HFFc6 (cell line): ENCODE measurements at places on chromosomes 5 and 9. TPM values are rescaled to one million over a fixed set of nuclear protein-coding genes. Genes with fewer than 3 reads are reported as not detected.
A peak's percentile ranks its signal among the peaks of the same experiment; 100 is the strongest.

The FBP2 gene
- not detected in 3 replicates for total RNA-seq

The CTXN3 gene
- not detected in 3 replicates for total RNA-seq

The ZDHHC11B gene
- total RNA-seq, result not detected in 3 replicates

The RELL2 gene
- 3.1 to 4.2 TPM (median 4.1 TPM) in 3 replicates for total RNA-seq

The CAPSL gene
- 0.19 TPM in 1 of 3 replicates, not detected in the others for total RNA-seq

The IL3 gene
- not detected in 3 replicates for total RNA-seq

- peaks cover 6% of the 10 kb centered on the region for H3K4me1 ChIP-seq
- peaks cover 7% of the 10 kb centered on the region for H3K27me3 ChIP-seq
- no peak for DNase-seq
- no peak overlapping the region for H3K27ac ChIP-seq
- no peaks in the 10 kb centered on the region for H3K36me3 ChIP-seq
These were observed 104.0 kb upstream of the BOD1 start for GRCh38 chr5:173720286-173720952.

- no peaks in the 10 kb centered on the region for H3K36me3 ChIP-seq
- no peak for DNase-seq
- peaks cover 9% of the 10 kb centered on the region for H3K27me3 ChIP-seq
- no peak overlapping the region for H3K4me3 ChIP-seq
These were observed 18.5 kb downstream of the SLC12A7 start for GRCh38 chr5:1093361-1093760.

GRCh38 chr5:173094012-173094661 is 38.0 kb downstream of the CREBRF start:
- DNase-seq, result peak; percentile 80
- H3K27ac ChIP-seq, result peak overlapping the region; percentile 40
- H3K4me3 ChIP-seq, result peak overlapping the region; percentile 53

GRCh38 chr5:5340206-5340729 is 82.2 kb upstream of the ICE1 start:
- H3K27me3 ChIP-seq, result peaks cover 3% of the 10 kb centered on the region
- no peaks in the 10 kb centered on the region for H3K36me3 ChIP-seq
- H3K27ac ChIP-seq, result peak overlapping the region; percentile 67
- peak overlapping the region; percentile 69 for H3K4me3 ChIP-seq

DNA sequence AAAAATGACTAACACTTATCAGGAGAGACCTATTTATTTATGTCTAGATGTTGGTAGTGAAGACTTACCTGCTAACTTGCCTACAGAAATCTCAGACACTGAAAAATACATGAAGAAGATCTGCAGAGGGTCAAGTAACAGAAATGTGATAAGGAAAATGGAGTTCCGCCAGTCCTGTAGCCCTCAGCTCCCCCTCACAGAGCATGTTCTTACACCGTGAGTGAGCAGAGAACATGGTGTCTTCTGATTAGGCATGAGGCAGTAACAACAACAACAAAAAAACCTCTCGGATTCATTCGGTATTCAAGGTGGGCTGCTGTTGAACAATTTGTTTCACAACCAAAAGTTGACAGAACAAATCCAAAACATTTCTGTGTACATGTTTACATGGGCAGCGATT is 162.0 kb upstream of the SNX2 start:
- no peak overlapping the region for H3K4me3 ChIP-seq
- H3K27ac ChIP-seq, result no peak overlapping the region

GRCh38 chr5:157857816-157858526 is 974 bp downstream of the CLINT1 start:
- H3K36me3 ChIP-seq, result peaks cover 5% of the 10 kb centered on the region; the same call in 1 of the 2 replicates
- H3K27me3 ChIP-seq, result no peaks in the 10 kb centered on the region
- H3K4me1 ChIP-seq, result peaks cover 47% of the 10 kb centered on the region
- H3K27ac ChIP-seq, result peak overlapping the region; percentile 92

GRCh38 chr9:102049586-102050246 is 311.3 kb upstream of the GRIN3A start:
- H3K27ac ChIP-seq, result no peak overlapping the region
- H3K36me3 ChIP-seq, result no peaks in the 10 kb centered on the region
- H3K4me3 ChIP-seq, result no peak overlapping the region
- no peaks in the 10 kb centered on the region for H3K27me3 ChIP-seq
- no peaks in the 10 kb centered on the region for H3K4me1 ChIP-seq

GRCh38 chr9:116927726-116928125 is 240.6 kb downstream of the TRIM32 start:
- no peaks in the 10 kb centered on the region; the same call in 1 of the 2 replicates for H3K27me3 ChIP-seq
- no peak for DNase-seq
- H3K27ac ChIP-seq, result no peak overlapping the region
- H3K4me3 ChIP-seq, result no peak overlapping the region

- H3K4me1 ChIP-seq, result peaks cover 31% of the 10 kb centered on the region
- no peak overlapping the region for H3K4me3 ChIP-seq
- H3K36me3 ChIP-seq, result 0 out of 2 replicates have a peak, but pooled peaks cover 4% of the 10 kb centered on the region
- H3K27ac ChIP-seq, result no peak overlapping the region
- peaks cover 4% of the 10 kb centered on the region; the same call in 1 of the 2 replicates for H3K27me3 ChIP-seq
These were observed 134.6 kb downstream of the RXRA start for GRCh38 chr9:134460896-134461295.

DNA sequence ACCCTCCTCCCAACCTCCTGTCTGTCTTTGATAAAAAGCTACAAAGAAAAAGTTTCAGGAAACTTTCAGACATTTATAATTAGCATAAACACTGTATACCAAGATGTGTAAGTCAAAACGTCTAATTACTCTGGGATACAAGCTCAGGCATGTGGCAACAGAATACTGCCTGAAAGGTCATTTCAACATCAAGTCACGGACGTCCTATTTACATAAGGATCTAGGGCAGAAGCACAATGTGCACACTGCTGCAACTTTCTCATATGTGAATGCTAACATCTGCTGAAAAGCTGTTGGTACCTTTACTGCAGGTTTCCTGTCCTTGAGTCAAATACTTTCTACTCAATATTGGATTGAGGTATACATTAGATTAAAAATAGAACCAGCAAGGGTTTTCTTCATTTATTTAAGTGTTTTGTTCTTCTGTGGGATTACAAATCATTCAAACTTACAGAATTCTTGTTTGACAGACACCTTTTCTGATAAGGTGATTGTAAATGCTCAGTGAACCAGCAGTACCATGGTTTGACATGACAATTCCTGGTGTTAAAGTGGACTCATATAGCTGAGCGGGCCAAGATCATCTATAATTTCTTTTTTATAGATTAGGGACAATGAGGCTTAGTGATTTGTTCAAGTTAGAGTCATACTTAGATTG is 36.8 kb downstream of the ELL2 start:
- H3K36me3 ChIP-seq, result peaks cover 79% of the 10 kb centered on the region
- no peak for DNase-seq
- H3K27ac ChIP-seq, result peak overlapping the region; percentile 58
- H3K4me3 ChIP-seq, result peak overlapping the region; percentile 15; the same call in 1 of the 2 replicates

- H3K4me3 ChIP-seq, result no peak overlapping the region
- DNase-seq, result no peak
- no peaks in the 10 kb centered on the region for H3K36me3 ChIP-seq
- no peaks in the 10 kb centered on the region; the same call in 1 of the 2 replicates for H3K27me3 ChIP-seq
- H3K4me1 ChIP-seq, result no peaks in the 10 kb centered on the region
These were observed 146.8 kb downstream of the EBF1 start for GRCh38 chr5:158952951-158953350.

GRCh38 chr9:91345978-91346377 is 15.7 kb downstream of the AUH start:
- H3K27ac ChIP-seq, result no peak overlapping the region
- H3K27me3 ChIP-seq, result no peaks in the 10 kb centered on the region; the same call in 1 of the 2 replicates
- no peak overlapping the region for H3K4me3 ChIP-seq
- peaks cover 16% of the 10 kb centered on the region for H3K4me1 ChIP-seq
- peaks cover 25% of the 10 kb centered on the region for H3K36me3 ChIP-seq

- H3K4me1 ChIP-seq, result peaks cover 23% of the 10 kb centered on the region
- no peak overlapping the region for H3K4me3 ChIP-seq
- no peaks in the 10 kb centered on the region; the same call in 1 of the 2 replicates for H3K27me3 ChIP-seq
- peaks cover 32% of the 10 kb centered on the region for H3K36me3 ChIP-seq
- DNase-seq, result no peak
- H3K27ac ChIP-seq, result no peak overlapping the region
These were observed 466.8 kb upstream of the TLE4 start for GRCh38 chr9:79104951-79105350.

DNA sequence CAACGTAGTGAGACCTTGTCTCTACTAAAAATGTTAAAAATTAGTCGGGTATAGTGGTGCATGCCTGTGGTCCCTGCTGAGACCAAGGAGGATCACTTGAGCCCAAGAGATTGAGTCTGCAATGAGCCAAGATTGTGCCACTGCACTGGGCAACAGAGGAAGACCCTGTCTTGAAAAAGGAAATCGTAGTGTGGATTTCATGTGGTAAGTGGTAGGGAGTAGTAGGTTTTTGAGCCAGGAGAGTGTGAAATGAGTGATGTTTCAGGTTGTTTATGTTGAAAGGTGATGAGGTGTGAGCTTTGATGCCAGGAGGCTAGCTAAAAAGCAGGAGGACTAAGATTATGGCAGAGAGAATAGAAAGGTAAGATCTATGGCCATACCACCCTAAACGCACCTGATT is 5.9 kb downstream of the MATR3 start:
- H3K27ac ChIP-seq, result peak overlapping the region; percentile 10; the same call in 1 of the 2 replicates
- no peak for DNase-seq
- H3K4me1 ChIP-seq, result peaks cover 71% of the 10 kb centered on the region
- peaks cover 23% of the 10 kb centered on the region for H3K36me3 ChIP-seq
- no peaks in the 10 kb centered on the region; the same call in 1 of the 2 replicates for H3K27me3 ChIP-seq

DNA sequence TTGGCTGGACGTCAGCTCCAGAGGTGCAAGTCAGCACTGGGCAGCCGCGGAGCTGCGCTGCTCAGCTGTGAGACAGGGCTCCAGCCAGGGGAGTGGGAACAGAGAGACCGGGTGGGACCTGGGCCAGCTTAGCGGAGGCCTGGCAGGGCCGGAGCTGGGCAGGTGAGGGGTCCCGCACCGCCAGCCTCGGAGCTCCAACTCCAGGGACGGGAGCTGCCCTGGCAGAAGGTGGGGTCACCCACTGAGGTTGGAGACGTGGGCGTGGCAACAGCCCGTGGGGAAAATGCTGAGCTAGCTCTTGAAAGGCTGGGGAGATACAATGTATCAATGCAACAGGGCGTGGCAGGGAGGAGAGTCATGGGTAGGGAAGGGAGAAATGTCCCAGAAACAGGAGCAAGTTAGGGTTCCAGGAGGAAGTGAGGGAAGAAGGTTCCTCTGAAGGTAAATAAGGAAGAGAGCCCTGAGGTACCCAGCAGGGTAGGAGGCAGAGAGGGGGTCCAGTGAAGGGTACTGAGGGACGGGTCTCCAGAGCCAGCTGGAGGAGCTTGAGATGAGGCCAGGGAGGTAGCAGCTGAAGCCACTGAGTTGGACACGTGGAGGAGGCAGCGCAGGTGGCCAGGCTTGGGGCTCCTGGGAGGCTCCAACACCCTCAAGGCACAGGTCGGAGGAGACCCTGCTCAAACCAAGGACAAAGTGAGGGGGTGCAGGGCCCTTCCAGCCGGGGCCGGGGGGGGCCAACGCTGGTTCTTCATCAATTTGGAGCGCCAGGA is 736 bp upstream of the NKD2 start:
- no peak for DNase-seq
- H3K27me3 ChIP-seq, result peaks cover 61% of the 10 kb centered on the region
- H3K4me1 ChIP-seq, result no peaks in the 10 kb centered on the region
- H3K36me3 ChIP-seq, result no peaks in the 10 kb centered on the region
- H3K4me3 ChIP-seq, result no peak overlapping the region

GRCh38 chr9:87497604-87498045 is at the start of gene DAPK1:
TSS of gene DAPK1 (plus strand) at chr9:87497867. CDS start at chr9:87499078, 1,211 bp downstream.
- no peaks in the 10 kb centered on the region for H3K36me3 ChIP-seq
- no peak for DNase-seq
- no peak within 1 kb of the TSS for H3K4me3 ChIP-seq

DNA sequence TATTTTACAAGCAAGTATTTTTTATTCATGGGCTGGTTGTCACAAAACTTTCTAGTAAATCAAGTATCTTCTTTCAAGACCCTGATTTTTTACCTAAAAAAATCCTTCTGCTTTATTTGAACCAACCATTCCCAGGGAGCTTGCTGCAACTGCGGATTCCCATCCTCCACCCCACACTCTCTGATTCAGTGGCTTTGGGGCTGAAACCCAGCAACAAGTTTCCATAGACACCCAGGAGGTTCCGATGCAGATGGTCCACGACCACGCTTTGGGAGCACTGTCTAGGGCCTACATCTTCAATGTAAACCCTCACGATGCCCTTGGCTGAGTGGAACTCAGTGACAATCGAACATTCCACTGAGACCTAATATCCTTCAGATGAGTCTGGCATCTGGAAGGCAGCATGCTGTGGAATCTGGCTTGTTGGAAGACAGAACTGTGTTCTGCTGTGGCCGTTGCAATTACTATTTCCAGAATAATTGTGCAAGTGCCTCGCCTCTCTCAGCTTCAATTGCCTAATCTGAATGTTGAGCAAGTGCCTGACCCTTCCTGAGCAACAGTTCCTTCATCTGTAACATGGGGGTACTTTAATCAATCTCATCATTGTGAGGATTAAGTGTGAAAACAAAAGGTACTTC is 105.1 kb downstream of the INSYN2B start:
- H3K36me3 ChIP-seq, result peaks cover 61% of the 10 kb centered on the region
- no peaks in the 10 kb centered on the region for H3K27me3 ChIP-seq
- no peak overlapping the region for H3K4me3 ChIP-seq
- peak overlapping the region; percentile 47 for H3K27ac ChIP-seq
- peak; percentile 9 for DNase-seq

GRCh38 chr5:155181542-155181941 is 168.0 kb downstream of the KIF4B start:
- no peaks in the 10 kb centered on the region; the same call in 1 of the 2 replicates for H3K27me3 ChIP-seq
- no peak overlapping the region for H3K27ac ChIP-seq
- no peaks in the 10 kb centered on the region for H3K4me1 ChIP-seq
- no peak for DNase-seq
- no peaks in the 10 kb centered on the region for H3K36me3 ChIP-seq
- no peak overlapping the region for H3K4me3 ChIP-seq

GRCh38 chr9:136964833-136965422 is 12.4 kb upstream of the PTGDS start:
- no peak overlapping the region for H3K27ac ChIP-seq
- no peaks in the 10 kb centered on the region for H3K36me3 ChIP-seq
- H3K4me3 ChIP-seq, result no peak overlapping the region

DNA sequence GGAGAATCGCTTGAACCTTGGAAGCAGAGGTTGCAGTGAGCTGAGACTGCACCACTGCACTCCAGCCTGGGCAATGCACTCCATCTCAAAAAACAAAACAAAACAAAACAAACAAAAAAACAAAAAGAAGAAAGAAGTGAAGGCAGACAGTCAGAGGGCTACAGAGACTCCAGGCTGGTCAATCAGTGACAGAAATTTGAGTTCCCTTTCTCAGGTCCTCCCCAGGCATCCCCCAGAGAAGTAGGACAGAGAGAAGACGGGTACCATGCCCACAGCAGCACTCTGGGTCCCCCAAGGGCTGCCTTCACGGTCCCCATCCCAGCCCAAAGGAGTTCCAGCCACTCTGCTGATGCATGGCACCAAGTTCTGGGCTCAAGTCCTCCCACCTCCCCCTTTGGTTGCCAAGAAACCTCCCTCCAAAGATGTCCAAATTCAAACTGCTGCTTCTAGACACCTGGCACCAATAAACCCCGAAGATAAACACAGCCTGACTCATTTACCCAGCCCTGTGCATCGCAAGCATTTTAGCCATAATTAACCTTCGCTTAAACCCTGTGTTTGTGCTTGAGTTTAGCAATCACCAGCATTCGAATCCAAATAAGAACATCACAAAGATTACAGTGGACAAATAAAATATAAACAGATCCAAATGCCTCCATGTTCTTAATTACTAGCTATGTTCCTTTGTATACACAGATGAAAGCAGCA is 24.0 kb downstream of the SEMA4D start:
- H3K4me3 ChIP-seq, result no peak overlapping the region
- peaks cover 8% of the 10 kb centered on the region; the same call in 1 of the 2 replicates for H3K4me1 ChIP-seq
- peaks cover 7% of the 10 kb centered on the region for H3K27me3 ChIP-seq
- H3K36me3 ChIP-seq, result no peaks in the 10 kb centered on the region
